ENCODE measurements at places on chromosomes 2 and 18.

DNA sequence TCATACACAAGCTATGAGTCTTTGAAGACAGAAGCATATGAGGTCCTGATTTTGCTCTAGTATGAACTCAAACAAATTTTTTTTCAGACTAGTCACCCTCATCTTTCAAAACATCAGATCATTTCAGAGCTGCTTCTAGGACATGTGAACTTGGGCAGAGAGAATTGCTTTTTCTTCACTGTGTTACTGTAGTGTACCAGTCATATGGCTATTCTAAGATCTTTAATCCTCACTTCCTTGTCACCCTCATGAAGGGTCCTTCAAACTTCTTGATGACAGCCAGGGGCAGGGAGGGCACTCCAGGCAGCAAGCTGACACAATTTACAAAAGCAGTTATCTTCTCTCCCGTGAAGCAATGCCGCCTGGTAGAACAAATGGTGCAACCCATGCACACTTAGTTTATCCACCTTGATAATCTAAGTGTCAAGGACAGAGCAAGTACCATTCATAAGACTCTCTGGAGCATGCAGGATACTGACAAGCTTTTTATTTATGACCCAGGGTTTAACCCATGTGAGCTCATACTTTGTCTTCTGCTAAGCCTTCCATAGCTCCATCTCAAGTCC is 200.6 kb downstream of the DPP10 start:
- DNase-seq = no peak

DNA sequence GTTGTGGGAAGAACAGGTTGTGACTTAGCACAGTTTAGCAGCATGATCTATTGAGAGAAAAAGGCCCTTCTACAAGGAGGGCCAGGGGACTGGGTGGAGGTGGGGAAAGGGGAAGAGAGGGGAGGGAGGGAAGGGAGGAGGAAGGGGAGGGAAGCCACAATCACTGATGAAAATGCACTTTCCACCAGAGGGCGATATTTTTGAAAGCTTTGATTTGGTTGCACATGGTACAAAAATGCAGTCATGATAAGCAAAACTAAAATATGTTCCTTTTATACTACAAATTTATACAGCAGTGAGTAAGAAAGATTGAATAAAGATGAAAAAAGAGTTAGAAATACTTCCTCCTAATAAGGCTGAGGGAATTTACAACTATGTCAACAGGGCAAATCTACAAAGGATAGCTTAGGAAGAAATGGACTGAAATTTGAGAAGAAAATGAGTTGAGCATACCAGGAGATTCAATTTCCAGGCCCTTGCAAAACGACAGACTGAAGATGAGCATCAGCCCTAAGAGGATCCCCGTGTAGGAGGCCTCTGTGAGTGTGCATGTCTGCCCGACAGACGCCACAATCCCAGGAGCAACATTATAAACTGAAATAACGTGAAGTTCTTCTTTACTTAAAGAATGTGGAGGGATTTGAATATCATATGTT is 17.2 kb downstream of the SH3YL1 start:
- no peak for DNase-seq

- DNase-seq = peak; percentile 83
Measured at GRCh38 chr2:240921311-240921994, 15.3 kb downstream of the CROCC2 start.

DNA sequence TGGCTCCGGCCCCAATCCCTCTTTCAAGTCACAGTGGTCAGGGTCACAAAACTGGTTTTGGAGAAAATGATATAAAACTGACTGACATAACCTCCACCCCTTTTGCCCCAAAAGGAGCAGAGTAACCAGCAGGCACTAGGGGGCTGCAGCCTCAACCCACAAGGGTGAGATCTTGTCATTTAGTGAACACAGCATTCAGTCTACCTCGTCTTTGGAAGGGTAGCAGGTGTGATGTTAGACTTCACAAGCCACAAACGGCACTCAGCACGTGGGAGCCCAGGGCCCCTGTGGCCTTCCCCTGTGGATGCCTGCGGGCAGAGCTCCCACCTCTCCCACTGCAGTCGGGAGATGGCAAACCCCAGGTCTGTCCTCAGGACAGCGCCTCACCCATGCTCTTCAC is 372.1 kb upstream of the MYT1L start:
- no peak for DNase-seq

DNA sequence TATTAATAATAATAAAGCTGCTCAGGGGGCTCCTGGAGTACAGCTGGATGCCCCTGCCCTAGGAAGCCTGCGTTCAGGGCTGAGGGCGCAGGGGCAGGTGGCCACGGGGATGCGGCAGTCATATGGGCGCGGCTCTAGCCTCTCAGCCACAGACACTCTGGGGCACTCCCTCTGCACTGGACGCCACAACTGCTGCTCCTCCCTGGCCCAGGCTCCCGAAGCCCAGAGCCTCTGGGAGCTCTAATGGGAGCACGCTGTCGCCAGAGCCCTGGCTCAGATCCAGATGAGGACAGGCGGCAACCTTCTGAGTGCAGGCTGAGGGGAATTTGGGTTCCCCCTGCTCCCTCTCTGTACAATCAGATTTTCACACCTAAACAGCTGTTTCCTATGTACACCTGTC is 93.6 kb downstream of the MTCL1 start:
- no peak for DNase-seq

DNA sequence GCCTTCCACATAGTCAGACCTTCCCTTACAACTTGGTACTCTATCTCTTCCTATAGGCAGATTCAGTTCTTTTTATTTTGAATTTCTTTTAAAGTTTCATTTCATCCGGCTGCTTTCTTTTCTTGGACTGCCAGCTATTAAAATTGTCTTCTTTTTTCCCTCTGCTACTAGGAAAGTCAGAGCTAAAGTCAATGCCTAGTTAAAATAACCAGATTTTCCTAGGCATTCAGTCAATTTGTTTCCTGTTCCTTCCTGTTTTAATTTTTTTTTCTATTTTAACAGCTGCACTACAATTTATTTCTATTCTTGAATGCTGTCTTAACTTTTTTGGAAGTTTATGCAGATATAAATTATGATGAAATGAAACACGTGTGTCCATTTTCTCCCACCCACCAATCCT is 84.8 kb downstream of the EVA1A start:
- DNase-seq = no peak

GRCh38 chr2:174004905-174005605 is 39.9 kb upstream of the SP3 start:
- DNase-seq = no peak

GRCh38 chr2:177782613-177783012 is 290.0 kb downstream of the PDE11A start:
- no peak for DNase-seq

DNA sequence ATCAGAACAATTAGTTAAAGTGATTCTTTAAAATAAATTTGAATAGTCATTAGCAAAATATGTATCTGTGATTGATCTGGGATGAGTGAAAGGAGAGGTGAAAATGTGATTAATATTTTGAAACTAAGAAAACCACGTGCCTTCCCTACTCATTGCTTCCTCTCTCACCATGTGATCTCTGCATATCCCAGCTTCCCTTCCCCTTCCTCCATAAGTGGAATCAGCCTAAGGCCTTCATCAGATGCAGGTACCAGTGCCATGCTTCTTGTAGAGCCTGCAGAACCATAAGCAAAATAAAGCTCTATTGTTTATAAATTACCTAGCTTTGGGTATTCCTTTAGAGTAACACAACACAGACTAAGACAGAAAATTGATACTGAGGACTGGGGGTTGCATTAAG is 11.2 kb upstream of the STAT1 start:
- DNase-seq = no peak

DNA sequence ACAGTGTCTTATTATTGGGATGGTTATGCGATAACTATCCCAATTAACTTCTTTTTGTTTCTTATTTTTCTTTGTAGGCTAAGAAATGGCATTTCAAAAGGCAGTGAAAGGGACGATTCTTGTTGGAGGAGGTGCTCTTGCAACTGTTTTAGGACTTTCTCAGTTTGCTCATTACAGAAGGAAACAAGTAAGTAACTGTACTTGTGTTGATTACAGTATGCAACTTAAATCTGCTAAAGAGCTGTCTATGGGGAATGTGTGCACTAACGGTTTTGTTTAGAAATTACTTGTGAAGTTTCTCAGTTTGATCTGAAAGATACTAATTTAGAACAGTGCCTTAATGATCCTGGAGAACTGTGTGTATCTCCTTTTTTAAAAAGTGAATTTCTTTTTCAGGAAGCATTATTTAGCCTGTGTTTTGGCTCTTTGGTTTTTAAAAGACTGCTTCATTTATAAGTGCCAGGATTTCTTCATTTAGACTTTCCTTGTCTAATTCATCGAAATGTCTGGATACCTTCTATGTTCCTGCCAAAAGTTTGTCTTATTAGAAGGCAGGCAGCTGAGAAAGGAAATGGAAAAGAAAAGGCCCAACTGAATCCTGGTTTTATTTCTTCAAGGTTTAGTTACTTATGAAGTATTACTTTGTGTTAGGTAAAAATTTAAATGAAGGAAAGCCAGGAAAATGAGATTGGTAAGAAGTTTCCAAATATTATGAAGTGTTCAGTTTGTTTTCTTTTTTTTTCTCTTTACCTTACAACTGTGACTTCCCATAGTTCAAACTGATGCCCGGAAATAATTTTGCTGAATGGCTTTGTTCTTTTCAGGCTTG is 40.1 kb downstream of the GPD2 start:
- no peak for DNase-seq

GRCh38 chr2:101823859-101824258 is 126.4 kb downstream of the MAP4K4 start:
- no peak for DNase-seq

Data from coronary artery (tissue), 2 donors.